ENCODE measurements at places on chromosomes 3 and 15.
A peak's percentile ranks its signal among the peaks of the same experiment; 100 is the strongest.

- no peaks in the 10 kb centered on the region for H3K27me3 ChIP-seq
- no peaks in the 10 kb centered on the region for H3K36me3 ChIP-seq
- peak overlapping the region; percentile 61 for H3K27ac ChIP-seq
- H3K4me3 ChIP-seq, result no peak overlapping the region
- DNase-seq, result no peak
Observed at GRCh38 chr3:39515681-39516441, 48.4 kb downstream of the MOBP start.

- no peak overlapping the region for H3K4me3 ChIP-seq
- peak overlapping the region; percentile 46 for H3K27ac ChIP-seq
- H3K36me3 ChIP-seq, result no peaks in the 10 kb centered on the region
- H3K4me1 ChIP-seq, result peaks cover 60% of the 10 kb centered on the region
Observed at GRCh38 chr15:71679793-71680353, 130.5 kb upstream of the NR2E3 start.

DNA sequence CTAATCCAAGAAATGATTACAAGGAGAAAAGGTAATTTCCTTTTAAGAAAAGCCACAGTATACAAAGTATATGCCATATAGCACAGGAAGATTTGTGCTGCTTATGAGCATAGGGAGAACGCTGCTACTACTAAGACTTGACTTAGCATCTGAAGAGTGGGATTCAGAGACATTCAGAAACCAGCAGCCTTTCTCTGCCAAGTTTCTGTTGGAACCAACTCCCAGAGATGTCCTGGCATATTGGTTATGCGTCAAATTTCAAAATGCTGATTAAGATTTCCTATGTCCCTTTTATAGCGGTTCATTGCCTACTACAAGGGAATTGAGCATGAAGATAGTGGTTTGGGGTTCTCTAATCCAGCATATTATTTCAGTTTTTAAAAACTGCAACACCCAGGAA lies 4.9 kb downstream of the NR2E3 start:
- peaks cover 3% of the 10 kb centered on the region for H3K27me3 ChIP-seq
- peaks cover 12% of the 10 kb centered on the region for H3K4me1 ChIP-seq
- no peak for DNase-seq
- H3K4me3 ChIP-seq, result no peak overlapping the region
- peaks cover 28% of the 10 kb centered on the region for H3K36me3 ChIP-seq

- no peaks in the 10 kb centered on the region for H3K36me3 ChIP-seq
- DNase-seq, result no peak
- no peaks in the 10 kb centered on the region for H3K27me3 ChIP-seq
Observed at GRCh38 chr3:66473181-66473580, 27.6 kb downstream of the LRIG1 start.

DNA sequence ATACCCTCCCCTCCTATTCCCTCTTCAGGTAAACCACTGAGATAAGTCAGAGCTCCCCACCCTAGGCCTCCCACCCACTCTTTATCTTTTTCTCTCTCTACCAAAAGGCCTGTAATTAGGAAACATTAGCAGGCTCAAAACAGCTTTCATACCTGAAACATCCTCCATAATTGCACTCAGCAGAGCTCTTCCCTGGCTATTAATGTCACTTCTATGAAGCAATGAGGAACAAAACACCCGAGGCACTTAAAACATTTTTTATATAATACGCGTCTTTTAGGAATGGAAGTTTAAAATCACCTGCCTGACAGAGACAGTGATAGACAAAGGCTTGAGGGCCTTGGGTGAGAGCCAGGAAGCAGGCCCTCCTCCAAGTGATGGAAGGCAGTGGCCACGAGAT lies 138.9 kb downstream of the EPHB1 start:
- peaks cover 9% of the 10 kb centered on the region for H3K27me3 ChIP-seq
- no peak overlapping the region for H3K4me3 ChIP-seq
- H3K36me3 ChIP-seq, result no peaks in the 10 kb centered on the region
- no peak overlapping the region for H3K27ac ChIP-seq

DNA sequence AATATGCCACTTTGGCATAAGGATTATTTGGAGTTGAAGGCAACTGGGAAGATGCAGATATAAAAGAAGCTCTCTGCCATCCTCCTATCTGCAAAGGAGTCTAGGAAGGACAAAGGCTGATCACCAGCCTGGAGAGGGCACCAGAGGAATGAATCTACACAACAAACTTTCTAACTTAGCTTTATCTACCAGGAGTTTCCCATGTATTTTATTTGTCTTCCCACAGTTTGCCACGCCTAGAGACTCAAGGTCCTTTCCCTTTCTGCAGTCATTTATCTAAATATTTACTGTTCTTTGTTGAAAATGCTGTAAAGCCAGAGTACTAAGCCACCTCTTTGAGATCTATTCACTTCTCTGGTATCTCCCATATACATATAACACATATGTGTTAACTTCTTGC lies 32.2 kb downstream of the GPR176 start:
- peaks cover 14% of the 10 kb centered on the region for H3K4me1 ChIP-seq
- peaks cover 4% of the 10 kb centered on the region for H3K27me3 ChIP-seq
- H3K4me3 ChIP-seq, result no peak overlapping the region

- no peaks in the 10 kb centered on the region for H3K27me3 ChIP-seq
- H3K4me3 ChIP-seq, result no peak overlapping the region
- H3K4me1 ChIP-seq, result peaks cover 28% of the 10 kb centered on the region
- no peak overlapping the region for H3K27ac ChIP-seq
Observed at GRCh38 chr3:64405211-64405835, 180.1 kb upstream of the PRICKLE2 start.

DNA sequence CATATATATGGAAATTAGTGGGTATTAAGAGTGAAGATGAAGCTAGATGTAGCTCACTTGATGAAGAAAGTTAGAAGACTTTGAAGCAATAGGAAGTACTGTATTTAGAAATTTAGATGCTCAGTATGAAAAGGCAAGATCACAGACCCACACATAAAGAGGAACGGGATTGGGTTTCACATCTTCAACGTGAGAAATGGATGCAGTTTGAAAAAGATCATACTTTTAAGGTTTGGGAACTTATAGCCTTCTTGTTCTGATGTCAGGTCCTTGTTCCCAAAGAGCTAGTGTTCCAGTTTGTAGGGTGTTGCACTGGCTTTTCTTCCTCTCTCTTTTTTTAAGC lies 16.7 kb downstream of the AP3S2 start:
- DNase-seq, result no peak
- H3K4me3 ChIP-seq, result no peak overlapping the region
- H3K27me3 ChIP-seq, result peaks cover 8% of the 10 kb centered on the region
